ENCODE measurements at places on chromosomes 1 and 21.

DNA sequence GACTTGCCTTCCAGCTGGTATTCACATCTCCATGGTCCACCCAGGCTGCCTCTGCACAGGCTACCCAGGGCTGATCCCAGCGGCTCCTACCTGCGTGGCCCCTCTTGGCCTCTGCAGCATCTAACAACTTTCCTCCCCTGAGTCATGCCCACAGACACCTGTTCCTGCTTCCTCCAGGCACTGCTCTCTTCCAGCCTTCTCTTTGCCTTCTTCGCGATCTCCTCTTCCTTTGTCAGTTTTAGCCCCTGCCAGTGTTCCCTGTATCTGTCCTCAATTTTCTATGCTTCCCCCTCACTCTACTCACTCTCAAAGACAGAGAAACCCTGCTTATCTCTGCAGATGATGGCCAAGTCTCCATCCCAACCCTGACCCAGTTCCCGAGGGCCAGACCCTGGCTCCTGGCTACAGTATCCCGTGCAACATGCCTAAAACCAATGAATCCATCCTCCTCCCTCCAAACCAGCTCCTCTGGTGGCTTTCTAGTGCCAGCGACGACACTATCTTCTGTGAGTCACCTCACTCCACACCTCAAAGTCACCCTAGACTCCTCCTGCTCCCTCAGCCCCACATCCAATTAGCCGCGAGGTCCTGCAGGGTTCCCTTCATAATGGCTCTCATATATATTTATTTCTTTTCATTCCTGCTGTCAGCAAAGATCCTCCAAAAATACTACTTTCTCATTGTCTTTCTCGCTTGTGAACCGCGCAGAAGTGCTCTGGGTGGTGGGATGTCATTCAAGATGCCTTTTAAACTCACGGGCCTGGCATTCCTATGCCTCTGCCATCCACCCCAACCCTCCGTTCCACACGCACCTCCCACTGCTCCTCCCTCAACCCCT is 259.2 kb downstream of the TOMM20 start:
- DNase-seq: no peak

DNA sequence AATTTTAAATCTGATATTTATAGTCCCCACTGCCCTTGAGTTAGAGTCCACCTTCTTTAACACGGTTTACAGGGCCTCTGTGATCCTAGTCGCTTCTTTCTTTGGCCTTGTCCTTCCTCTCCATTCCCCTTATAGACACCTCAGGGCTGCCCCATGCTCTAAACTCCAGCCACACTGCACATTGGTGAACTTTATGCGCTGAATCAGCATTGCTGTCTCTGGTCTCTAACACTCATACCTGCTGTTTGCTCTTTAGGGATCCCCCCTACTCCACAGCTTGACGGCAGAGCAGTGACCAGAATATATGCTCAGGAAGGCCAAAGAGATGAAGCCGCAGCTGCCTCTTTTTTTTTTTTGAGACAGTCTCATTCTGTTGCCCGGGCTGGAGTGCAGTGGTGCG is 30.2 kb downstream of the PLEKHO1 start:
- DNase-seq: no peak

DNA sequence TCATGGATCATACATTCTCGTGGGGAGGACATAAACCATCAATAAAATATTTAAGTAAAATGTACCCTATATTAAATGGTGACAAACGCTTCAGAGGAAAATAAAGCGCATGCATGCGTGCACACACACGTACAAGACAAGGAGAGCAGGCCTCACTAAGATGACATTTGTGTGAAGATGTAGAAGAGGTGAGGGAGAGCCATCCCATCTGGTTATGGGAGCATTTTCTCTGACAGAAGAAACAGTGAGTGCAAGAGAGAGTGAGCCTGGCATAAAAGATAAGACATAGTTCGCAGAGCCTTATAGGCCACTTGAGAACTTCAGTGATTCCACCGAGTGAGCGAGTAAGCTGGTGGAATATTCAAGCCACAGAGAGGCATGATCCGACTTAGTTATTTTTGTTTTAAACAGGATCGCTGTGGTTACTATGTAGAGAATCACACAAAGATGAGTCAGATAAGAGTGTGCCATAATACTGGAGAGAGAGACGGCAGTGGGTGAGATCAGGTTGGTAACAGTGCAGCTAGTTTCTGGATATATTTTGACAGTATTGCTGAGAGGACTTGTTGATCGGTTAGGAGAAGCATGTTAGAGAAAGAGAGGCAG is 624.2 kb downstream of the PLPP3 start:
- no peak for DNase-seq

DNA sequence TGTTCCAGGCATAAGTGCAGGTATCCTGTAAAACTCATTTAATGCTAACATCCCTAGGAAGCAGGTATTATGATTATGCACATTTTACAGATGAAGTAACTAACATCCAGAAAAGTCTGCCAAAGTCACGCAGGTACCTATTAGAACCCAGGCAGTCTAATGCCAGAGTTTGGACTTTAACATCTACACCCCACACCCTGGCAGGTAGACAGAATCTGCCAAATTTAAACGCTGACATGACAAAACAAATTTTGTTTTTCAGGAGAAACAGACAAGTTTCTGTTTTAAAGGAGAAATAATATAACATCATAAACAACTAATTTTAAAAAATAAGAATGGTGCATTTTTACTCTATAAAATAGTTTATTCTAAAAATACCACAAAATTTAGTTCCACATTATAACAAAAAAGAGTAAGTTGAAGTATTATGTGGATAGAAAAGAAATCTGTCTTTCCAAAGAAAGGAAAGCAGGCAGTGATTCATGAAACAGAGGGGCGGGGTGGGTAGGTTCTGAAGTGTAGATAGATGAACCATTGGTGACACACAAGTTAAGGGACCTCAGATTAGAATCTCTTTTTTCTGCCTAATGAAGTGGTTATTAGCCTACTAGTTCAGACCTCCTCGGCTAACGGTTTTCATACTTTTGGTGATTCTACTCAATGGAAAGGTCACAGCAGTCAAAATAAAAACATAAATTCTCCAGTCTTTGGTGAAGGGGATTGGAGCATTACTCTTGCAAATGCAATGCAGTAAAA is 1.7 kb downstream of the ASPM start:
- no peak for DNase-seq

- no peak for DNase-seq
Observed at GRCh38 chr1:228940926-228941325, 205.6 kb downstream of the RHOU start.

- DNase-seq: no peak
Observed at GRCh38 chr1:239436286-239436685, 49.9 kb downstream of the CHRM3 start.

- DNase-seq: peak; percentile 69
Observed at GRCh38 chr1:50968158-50968820, 1.8 kb upstream of the CDKN2C start.

- DNase-seq: no peak
Observed at GRCh38 chr1:118985640-118986554, 2.2 kb downstream of the TBX15 start.

- DNase-seq: no peak
Observed at GRCh38 chr1:64405833-64406232, 64.1 kb upstream of the CACHD1 start.

GRCh38 chr1:56576880-56577405 is 2.4 kb downstream of the PLPP3 start:
- no peak for DNase-seq

- no peak for DNase-seq
Observed at GRCh38 chr1:240239309-240239708, 147.6 kb downstream of the FMN2 start.

- DNase-seq: no peak
Observed at GRCh38 chr1:168933141-168933805, 173.2 kb upstream of the ATP1B1 start.

GRCh38 chr1:101309334-101310311 is 72.8 kb downstream of the S1PR1 start:
- DNase-seq: no peak

DNA sequence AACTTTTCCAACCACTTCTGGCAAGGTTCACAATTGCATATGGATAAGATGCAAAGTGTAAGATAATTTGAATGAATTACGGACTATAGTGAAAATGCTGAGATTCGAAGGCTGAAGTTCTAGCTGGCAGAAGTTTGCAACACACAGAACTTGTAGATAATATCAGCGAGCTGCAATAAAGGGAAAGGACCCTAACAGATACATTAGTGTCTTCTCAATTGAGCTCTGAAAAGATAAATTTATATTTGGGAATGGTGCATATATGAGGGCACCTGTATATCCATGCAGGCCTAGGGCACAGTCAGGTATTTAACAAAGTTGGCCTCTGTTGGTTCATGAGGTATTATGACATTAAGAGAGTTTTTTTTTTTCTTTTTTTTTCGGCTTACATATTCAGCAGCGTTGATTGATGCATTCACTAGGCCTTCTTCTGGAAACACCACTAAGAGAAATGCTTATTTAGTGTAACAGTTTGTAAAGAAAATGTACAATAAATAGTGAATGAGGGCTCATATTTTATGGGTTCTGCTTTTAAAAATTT is 2.2 kb downstream of the NFIA start:
- DNase-seq: no peak

DNA sequence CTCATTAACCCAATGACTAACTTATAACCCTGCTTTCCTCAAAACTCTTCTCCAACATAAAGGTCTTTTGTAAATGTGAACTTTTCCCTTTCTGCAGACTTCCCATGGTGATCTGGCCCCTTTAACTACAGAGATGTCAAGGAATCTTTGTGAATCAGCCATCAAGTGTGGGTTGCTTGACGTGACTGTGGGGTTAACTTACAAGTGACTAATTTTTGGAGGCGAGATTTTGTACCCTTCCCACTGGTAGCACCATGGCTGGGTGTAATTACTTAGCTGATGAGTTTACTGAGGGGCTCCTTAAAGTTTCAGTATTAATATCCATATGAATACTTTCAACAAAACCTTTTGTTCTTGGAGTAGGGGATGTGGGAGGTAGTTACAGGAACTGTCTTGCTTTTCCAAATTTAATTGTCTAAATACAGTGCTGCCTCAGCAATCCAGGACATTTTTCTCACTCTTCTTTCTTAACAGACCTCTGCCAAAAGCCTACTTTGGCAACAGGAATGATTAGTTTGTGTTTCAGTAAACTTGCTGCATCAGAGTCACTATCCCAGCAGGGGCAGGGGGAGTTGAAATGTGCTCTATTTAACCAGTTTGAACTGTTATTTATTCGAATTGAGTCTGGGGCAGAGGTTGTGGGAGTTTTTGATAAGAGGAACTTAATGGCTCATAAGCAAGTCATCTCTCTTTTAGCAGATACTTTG is 217.3 kb upstream of the FGGY start:
- DNase-seq: no peak

DNA sequence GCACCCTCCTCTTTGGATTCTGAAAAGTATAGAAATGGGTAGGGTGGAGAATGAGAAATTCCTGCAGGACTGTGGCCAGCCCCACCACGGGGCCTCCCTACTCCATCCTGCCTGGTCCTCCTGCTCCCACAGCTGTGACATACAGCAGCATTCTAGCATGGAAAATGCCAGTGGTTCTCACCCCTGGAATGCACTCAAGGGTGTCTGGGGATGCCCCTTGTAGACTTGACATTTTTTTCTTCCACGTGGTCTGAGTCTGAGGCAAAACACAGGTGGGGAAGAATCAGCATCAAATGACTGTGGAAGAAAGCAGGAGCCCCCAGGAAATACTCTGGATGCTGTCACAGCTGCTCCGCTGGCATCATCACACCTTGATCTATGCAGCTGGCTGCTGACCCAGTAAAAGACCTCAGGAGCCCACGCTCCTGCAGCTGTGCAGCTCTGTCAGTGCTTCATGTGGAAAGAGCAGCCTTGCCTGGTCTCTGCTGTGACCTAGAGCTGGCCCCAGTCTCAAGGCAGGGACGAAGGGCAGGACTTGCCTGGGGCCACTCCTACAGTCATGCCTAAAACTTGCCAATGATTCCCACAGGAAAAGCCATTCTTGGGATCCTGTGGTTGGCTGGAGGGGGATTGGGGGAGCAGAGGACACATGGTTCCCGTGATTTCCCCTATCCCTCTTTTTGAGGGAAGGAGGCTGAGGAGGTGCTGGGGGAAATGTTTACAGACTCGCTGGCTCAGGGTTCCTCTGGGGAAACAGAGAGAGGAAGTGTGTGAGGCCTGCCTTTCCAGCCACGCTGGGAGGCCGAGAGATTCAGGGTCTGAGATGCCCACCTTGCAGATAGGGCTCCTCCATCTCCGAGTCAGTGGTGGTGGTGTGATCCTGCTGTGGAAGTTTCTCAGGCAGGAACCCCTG is 10.8 kb upstream of the A3GALT2 start:
- DNase-seq: no peak

GRCh38 chr1:44790968-44791801 is 3.2 kb upstream of the BEST4 start:
- no peak for DNase-seq

GRCh38 chr1:207831517-207832327 is 79.2 kb downstream of the CD34 start:
- no peak for DNase-seq

- no peak for DNase-seq
Observed at GRCh38 chr1:55275151-55275748, 60.1 kb upstream of the USP24 start.

DNA sequence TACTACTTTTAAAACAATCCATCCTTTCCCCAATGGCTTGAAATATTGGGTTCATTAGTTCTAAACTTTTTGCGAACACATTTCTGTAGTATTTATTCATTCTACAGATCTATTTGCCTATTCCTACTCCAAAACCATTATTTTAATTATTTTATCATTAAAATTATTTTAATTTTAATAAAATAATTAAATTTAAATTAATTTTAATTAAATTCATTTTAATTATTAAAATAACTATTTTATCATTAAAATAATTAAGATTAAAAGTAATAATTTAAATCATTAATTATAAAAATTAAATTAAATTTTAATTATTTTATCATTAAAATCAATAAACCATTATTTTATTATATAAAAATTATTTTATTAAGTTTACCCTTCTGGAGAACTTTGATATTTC is 15.6 kb downstream of the EDEM3 start:
- no peak for DNase-seq

- no peak for DNase-seq
Observed at GRCh38 chr1:91609551-91609950, 108.9 kb downstream of the CDC7 start.

DNA sequence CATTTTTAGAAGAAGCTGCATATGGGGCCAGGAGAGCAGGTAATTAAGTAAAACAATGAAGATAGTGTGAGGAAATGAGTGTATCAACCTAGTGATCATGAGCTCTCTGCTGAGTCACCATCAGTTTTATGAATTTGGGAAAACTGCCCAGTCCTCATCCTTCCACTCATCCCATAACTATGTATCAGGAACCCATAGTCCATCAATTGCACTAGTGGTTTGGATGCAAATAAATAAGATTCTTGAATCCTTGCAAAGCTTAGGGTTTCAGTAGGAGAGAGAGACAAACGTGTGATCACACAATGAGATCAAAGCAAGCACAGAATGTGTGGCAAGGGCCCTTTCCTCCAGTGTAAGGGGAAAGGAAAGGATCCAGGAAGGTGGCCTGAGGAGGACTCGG is 145.6 kb downstream of the ZZZ3 start:
- no peak for DNase-seq

GRCh38 chr1:231750818-231751362 is 124.3 kb downstream of the DISC1 start:
- DNase-seq: no peak

GRCh38 chr1:110875216-110875731 is 2.3 kb downstream of the CD53 start:
- no peak for DNase-seq

Measured in GOT3 (cell line).